Hematopoietic multipotent progenitor cell treated with erythropoietin and hydrocortisone succinate and interleukin-3 and kit ligand, for 15 days (in vitro differentiated cells): ENCODE measurements at places on chromosomes 1 and 21.

DNA sequence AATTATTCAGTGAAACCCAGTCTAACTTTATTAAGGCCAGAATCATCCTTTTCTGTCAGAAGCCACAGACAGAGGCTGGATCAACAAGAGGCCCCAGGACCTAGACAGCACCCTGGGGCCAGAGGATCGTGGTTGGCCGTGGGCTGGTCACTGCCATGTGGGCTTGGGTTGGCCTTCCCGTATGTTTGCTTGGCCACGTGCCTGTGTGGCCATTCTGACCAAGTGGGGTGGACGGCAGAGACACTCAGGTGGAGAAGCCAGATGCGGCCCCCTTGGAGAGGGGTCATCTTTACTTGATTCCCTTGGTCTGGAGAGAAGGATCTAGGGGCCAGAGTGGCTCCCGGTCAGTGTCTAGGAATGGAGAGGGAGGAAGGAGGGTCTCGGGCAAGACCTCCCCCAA, 327.9 kb downstream of the CAMTA1 start:
- no peak for DNase-seq

GRCh38 chr1:32014199-32014947, 705 bp downstream of the KHDRBS1 start:
- peak; percentile 25 for DNase-seq

DNA sequence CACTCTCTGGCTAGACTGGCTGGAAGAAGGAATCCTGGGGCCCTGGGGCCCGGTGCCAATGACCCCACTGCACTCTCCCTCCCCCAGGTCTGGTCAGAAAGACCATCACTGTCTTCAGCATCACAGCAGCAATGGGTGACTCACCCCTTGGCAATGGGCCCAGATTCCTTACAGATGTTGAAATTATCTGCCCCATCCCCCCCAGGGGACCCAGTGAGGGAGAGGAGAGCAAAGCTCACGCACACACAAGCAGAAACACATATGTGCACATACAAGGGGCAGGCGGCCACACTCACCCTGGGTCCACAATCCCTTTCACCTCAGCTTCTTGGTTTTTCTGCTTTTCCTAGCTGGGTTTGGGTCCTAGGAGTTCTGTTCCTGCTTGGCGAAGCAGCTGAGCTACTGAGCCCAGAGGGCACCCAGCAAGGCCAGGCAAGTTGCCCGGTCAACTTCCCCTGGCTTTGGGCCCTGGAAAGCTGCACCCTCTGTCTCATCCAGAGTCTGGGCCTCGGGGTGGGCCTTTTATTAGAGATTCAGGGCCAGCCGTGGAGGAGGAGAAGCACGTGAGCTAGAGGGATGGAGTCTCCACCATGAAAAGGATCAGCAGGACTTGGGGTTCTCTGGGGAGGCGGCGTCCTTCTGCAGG, 2.6 kb downstream of the COL16A1 start:
- DNase-seq = peak; percentile 5

DNA sequence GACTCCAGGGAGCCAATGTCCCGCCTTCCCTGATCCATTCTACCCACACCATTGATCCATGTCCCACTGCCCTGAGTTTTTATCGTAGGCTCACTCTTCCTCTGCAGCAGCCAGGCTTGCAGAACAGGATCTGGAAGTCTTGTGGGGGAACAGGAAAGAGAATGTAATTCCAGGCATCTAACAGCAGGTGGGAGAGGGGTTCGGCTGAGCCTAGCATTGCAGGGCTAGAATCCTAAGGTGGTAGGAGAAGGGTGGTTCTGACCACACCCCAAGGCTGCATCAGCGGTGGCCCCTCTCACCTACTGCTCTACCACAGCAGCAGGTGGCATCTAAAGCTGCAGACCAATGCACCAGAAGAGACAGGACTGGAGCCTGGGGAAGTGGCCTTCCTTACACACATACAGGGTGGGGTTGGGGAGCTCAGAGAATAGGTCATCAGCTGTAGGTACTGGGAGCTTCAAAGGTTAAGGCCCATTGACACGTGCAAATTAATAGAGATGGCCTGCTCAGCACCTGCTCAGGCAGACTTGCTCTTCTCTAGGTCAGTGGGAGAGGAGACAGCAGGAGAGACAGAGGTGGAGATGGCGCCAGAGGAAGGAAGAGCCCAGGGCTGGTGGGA, 20.5 kb downstream of the KNCN start:
- DNase-seq = no peak

GRCh38 chr1:99328171-99328570, 63.9 kb downstream of the PLPPR4 start:
- DNase-seq = no peak

- no peak for DNase-seq
These were observed 20.7 kb upstream of the SLC19A1 start for GRCh38 chr21:45562965-45563364.

GRCh38 chr1:29894311-29894710, 658.0 kb downstream of the PTPRU start:
- no peak for DNase-seq

- no peak for DNase-seq
These were observed 1125.7 kb downstream of the BRINP3 start for GRCh38 chr1:189351960-189352359.

DNA sequence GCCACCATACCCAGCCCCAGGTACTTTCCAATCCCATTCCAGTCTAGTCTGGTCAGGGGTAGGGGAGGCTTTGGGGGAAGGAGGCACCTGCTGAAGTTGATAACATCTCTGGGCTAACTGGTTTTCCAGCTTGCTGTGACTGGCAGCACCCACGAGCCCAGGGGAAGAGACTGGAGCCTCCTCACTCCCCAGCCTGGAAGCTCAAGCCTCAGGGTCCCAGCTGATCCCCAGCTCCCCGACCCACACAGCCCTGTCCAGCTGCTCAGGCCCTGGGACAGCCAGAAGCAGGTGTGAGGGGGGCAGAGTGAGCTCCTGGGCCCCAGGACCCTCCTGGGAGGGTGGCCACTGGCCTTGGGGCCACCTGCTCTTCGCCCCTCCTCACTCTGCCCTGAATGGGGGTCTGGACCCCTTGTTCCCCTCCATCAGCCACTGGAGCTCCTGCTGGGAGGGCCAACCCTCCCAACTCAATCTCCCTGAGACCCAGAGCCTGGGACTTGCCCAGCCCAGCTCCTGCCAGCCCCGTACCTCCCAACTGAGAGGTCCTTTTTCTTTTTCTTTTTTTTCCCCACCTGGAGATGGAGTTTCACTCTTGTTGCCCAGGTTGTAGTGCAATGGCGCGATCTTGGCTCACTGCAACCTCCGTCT, 23.5 kb upstream of the RNU1-4 start:
- no peak for DNase-seq

- DNase-seq = no peak
These were observed 641 bp upstream of the KCNK2 start for GRCh38 chr1:215081661-215082531.

GRCh38 chr1:8152731-8153702, 126.9 kb upstream of the ERRFI1 start:
- no peak for DNase-seq

DNA sequence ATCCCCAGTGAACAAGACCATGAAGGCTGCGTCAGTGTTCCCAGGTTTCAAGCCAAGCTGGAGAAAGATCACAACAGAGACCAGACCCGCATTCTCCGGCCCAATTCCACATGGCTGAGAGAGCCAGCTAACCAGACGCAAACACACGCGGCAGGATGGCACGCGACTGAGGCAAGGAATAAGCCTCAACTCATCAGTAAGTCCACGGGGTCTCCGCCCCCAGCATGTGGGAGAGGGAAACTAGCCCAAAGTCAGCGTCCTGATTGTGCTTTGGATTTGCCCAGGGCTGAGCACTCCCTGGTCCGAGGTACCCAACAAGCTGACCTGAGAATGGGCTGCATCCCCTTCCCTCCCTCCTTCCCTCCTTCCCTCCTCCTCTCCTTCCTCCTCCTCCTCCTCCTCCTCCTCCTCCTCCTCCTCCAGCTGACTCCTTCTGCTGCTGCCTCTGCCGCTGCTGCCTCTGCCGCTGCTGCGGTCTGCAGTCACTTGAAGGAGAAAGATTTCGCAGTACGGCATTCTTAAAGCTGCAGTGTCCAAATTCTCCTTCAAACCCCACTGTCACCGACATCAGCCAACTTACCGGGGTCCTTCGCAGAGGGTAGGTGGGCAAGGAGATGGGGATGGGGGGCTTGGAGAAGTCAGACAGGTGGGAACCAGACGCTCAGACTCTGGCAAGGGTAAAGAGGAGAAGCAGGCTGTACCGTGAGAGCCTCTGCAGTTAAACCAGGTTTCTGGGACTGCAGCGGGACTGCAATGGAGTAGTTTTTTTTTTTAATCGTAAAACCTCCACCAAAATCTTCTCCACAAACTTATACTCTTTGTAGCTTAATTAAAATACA, 33.0 kb upstream of the H6PD start:
- DNase-seq = no peak

DNA sequence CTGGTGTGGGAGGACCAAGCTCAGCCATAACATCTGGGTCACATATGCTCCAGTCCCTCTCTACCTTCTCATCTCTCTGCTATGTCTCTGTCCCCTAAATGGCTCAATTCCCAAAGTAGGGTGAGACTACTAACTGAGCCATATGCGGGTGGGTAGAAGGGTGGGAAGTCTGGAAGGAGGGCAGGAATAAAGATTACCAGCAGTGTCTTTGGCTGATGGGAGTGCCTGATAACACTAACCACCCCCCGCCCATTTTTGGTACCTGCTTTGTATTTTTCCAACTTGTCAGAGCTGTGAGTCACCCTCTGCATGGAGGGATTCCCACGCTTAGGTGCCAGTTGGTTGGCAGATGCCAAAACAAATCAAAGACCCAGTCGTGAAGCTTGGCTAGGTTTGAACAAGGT, 14.9 kb upstream of the SSBP3 start:
- DNase-seq = no peak

DNA sequence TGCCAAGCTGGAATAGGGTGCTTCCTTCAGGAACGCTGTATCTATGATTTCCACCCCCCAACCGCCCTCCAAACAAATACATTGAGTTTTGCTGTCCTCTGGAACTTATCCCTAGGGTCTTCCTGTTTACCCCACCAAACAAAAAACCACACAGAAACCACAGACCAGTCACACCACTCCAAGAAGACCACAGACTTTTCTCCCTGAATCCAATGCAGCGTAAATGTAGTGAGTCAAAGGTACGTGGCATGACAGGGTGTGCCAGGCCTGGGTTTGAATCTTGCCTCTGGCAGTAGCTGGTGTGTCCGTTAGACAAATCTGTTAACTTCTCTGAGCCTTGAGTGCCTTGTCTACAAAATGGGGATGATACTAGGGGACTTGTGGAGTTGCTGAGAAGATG, 27.8 kb downstream of the ASAP3 start:
- no peak for DNase-seq

- DNase-seq = no peak
These were observed 5.5 kb upstream of the KRTAP21-1 start for GRCh38 chr21:30760776-30761175.

DNA sequence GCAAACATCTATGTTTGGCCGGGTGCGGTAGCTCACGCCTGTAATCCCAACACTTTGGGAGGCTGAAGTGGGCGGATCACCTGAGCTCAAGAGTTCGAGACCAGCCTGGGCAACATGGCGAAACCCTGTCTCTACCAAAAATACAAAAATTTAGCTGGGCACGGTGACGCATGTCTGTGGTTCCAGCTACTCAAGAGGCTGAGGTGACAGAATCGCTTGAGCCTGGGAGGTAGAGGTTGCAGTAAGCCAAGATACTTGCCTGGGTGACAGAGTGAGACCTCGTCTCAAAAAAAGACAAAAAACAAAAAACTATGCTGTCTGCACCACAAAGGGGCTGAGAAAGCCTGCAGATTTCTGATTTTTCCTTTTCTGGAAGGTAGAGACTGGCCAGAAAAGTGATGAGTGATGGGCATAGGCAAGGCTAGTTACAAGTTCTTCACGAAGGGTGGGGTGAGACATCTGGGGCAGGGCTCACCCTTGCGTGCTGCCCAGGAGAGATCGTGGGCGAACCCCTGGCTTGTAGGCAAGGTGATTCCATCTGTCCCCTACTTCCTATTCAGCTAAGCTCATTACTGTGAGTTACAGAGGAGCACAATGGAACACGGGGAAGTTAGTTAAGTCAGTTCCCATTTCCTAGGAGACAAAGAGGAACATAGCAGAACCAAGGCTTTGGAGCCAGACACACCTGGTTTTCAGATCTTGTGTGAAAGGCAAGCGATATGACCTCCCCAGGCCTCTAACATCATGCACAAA, 3.2 kb downstream of the SLC2A1 start:
- DNase-seq = peak; percentile 64

GRCh38 chr1:151273924-151274466, 8.1 kb upstream of the ZNF687 start:
- no peak for DNase-seq

DNA sequence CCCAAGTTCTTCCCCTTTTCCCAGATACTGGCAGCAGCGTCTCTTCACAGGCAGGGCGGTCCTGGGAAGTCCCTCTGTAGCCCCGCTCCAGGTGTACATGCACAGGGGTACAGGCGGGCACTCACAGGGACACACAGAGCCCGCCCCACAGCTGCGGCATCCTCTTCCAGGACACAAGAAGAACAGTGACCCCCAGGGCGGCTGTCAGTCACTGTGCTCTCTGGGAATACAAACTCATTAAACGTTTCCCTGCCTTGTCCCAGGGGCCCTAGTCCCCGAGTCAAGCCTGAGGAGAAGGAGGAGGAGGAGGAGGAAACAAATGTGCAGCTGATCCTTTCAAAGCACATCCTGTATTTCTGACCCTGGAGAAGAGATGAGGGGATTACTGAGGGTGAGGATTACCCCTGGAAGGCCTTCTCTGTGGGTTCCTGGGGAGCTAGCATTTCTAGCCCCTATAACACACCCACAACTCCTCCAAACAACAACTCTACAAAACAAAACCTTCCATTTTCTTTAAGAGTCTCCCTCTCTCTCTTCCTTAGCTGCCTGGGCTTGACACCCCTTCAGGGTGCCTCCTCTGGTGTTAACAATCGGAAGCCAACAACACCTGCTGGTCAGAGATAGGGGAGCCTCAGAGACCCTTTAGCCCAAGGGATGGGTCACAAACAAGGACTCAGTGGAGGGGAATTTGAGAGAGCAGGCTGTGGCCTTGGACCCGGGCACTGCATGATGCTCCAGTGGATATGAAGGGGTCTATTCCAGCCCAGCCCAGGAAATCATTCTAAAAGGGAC, 28.4 kb upstream of the DMBX1 start:
- DNase-seq = no peak

DNA sequence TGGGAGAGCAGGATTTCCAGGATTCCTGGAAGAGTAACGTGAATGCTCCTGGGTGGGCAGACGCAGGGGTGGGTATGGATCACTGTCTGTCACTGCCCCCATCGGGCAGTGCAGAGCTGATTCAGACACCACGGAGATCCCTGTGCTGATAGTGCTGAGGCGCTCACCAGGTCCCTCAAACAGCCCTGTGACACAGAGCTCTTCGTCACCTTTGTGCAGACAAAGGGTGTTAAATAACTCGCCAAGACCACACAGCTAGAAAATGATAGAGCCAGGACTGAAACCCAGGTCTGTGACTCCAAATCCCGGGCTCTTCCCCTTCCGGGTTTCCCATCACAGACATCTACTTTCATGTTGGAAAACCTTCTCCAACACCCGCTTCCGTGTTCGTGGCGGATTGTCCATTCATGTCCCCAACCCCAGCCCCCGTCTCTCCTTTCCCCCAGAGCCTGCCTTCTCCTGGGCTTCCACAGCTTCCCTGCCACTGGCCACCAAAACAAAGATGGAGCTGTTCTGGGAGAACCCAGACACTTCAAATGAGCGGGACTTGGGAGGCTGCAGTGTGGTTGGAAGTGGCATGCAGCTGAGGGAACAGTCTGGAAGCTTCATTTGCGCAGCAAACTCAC, 2.6 kb downstream of the EFHD2 start:
- no peak for DNase-seq
